EL (cell line): ENCODE measurements at places on chromosomes 3 and 15.

DNA sequence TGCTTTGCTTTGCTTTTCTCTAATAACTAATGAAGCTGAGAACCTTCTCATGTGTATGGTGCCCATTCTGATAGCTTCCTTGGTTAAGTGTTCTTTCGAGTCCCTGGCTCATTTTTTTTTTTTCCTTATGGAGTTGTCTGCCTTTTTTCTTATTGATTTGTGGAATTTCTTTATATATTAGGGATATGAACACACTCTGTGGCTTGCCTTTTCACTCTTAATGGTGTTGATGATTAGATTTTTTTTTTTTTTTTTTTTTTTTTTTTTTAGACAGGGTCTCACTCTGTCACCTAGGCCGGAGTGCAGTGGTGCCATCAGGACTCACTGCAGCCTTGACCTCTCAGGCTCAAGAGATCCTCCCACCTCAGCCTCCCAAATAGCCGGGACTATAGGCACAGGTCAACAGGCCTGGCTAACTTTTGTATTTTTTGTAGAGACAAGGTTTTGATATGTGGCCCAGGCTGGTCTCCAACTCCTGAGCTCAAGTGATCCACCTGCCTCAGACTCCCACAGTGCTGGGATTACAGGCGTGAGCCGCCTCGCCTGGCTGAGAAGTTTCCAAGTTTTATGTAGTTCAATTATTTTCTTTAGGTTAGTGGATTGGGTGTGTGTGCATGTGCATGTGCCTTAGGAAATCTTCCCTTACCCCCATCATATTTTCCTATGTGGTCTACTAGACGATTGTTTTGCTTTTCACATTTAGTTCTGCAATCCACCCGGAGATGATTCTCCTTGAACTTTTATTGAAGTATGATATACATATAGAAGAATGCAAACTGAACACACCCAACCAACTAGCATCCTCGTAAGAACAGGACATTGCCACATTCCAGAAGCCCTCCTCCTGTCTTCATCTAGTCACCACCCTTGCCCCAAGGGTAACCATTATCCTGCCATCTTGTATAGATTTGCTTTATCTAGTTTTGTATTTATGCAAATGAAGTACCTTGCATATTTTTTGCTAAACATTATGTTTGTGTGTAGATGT, 1.7 kb upstream of the SNRPA1 start:
- peak; percentile 72 for DNase-seq

DNA sequence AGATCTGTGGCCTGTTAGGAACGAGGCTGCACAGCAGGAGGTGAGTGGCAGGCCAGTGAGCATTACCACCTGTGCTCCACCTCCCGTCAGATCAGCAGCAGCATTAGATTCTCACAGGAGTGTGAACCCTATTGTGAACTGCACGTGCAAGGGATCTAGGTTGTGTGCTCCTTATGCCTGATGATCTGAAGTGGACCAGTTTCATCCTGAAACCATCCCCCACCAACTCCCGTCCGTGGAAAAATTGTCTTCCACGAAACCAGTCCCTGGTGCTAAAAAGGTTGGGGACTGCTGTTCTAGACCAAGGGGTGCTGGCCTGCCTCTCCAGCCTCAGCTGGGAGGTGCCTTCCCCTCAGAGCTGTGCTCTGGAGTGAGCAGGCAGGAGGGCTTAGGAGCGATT, 61.4 kb downstream of the RPLP1 start:
- no peak for DNase-seq

DNA sequence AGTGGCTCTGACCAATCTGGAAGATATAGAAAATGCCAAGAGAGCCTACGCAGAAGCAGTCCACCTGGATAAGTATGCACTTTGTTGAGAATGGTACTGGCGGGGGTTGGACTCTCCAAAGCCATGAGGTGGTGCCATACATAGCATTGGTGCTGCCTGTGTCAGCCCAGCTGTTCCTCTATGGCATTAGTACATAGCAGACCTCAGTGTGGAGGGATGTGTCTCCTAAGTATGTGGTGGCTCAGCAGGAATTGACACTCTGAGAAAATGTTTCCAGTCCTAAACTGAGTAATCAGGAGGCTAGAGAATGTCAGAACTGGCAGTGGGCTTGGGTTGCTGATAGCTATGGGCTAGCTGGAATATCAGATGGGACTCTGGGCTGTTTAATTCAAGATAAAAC, 48.4 kb downstream of the ADPGK start:
- no peak for DNase-seq

GRCh38 chr3:98906230-98906629, 4.7 kb upstream of the DCBLD2 start:
- peak; percentile 92 for DNase-seq

- no peak for DNase-seq
Observed at GRCh38 chr3:14154895-14155440, 23.4 kb downstream of the XPC start.
